Stimulated activated CD4-positive, alpha-beta T cell treated with anti-CD3 and anti-CD28 coated beads, TNF-alpha, amount 100 ng/mL, for 24 hours (primary cell): ENCODE measurements at places on chromosomes 3 and 15.

- DNase-seq = no peak
Observed at GRCh38 chr3:19272296-19272695, 124.0 kb downstream of the KCNH8 start.

- DNase-seq = no peak
Observed at GRCh38 chr15:29091666-29092065, 178.0 kb downstream of the NSMCE3 start.

- DNase-seq = no peak
Observed at GRCh38 chr3:78026318-78026828, 986.5 kb downstream of the ROBO2 start.

- DNase-seq = no peak
Observed at GRCh38 chr3:197023998-197024651, 5.5 kb downstream of the MELTF start.

DNA sequence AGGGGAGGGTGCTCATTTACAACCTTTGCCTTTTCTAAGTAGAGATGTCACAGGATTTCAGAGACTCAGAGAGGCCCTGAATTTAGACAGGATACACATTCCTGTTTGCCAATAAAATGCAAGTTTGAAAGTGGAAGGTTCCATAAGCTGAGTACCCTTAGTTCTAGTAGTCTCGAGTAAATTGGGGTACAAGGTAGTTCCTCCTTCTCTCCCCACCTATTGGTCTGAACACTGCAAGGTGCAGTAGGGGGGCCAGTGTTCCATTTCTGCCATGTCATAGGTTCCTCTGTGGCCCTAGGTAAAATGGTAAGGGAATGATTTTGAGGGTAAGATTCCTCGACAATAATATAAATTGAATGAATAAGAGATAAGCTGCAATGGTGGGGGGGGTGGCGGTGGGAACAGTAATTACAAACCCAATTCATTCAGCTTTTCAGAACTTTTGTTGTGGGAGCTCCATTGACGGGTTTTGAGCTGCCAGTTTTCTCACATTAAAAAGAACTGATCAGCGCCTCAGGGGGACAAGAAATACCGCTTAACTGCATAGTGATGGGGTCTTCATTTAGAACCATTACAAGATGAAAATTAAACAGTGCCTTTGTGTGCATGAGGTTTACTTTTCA lies 5.9 kb downstream of the SOX2 start:
- no peak for DNase-seq

DNA sequence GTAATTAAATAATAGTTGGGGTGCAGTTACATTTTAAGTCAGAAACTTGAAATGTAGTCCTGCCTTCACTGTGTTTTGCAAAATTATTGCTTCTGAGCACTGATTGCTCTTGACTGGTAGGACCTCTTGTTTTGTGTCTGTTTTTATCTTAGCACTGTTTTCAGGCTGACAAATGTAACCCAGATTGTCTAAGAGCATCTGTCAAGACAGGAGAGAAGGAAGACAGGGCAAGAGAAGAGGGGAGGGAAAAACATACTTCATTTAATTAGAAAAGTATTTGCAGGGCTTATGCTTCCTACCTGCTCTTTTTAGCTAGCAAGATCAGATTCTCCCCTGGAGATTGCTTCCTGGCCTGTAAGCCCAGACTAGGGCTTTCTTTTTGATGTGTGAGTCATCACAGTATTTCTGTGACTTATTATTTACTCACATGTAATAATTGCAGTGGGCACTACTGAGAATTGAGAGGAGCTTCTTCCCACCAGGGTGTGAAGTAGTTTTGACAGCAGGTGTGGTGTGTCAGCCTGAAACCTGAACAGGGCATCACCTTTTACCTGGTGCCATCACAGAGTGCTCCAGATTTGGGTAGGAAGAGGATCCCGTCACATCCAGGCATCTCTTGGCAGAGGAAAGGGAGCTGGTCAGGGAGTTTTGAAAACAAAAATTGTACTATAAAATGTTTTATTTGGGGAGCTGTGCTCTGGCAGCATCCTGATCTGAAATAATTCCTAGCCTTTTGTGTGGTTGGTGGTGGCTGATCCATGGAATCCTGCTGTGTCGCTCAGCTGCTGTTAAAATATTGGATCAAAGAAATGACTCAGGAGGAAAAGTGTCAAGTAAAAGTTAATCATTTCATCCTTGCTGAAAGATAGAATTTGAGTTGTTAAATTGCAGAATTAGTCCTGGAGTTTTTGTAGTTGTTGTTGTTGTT lies 98.2 kb downstream of the TMEM108 start:
- DNase-seq = no peak
